Stimulated activated CD4-positive, alpha-beta T cell treated with anti-CD3 and anti-CD28 coated beads, Interleukin-2, amount 100 ng/mL, for 24 hours (primary cell): ENCODE measurements at places on chromosomes 7 and 10.

GRCh38 chr7:40697653-40698052 is 562.8 kb downstream of the SUGCT start:
- DNase-seq: no peak

- no peak for DNase-seq
These were observed 20.6 kb downstream of the PALD1 start for GRCh38 chr10:70498970-70499835.

DNA sequence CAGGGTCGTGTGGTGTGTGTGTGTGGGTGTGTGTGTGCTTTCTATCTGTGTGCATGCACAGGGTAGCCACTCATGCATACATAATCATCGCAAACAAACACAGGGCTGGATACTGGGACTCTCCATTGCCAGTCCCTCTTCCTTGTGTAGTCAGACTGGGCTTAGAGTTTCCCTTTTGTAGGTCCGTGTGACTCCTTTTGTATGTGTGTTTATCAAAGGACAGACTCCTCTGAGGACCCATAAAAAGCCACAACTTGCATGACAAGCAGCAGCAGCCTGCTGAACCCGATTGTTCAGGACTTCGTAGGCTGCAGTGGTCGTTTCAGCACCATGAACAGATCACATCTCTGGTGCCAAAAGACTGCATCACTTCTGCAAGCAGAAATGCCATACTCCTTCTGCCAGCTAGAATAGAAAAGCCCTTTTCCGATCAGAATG is 895 bp downstream of the VSTM2A start:
- DNase-seq: no peak

- DNase-seq: no peak
These were observed 17.9 kb upstream of the ACSM6 start for GRCh38 chr10:95176101-95176500.

DNA sequence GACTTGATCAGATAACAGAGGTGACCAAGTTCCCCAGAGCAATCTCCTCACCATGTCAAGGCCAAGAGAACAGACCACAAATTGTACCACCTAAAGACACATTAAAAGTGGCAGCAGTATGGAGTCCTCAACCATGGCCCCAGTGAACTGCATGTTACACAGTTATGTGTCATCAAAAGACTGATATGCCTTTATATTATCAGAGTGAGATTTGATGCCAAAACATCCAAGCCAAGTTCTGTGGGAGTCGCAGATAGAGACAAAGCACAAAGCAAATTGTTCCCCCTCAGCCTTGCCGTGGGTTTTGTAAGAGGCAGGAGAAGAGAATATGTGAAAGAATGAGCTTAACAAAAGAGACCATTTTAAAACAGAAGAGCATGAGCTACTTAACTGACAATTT is 39.2 kb upstream of the TES start:
- no peak for DNase-seq

GRCh38 chr7:68994841-68995240 is 603.4 kb upstream of the AUTS2 start:
- DNase-seq: no peak
